ENCODE measurements at places on chromosomes 1 and 21.

DNA sequence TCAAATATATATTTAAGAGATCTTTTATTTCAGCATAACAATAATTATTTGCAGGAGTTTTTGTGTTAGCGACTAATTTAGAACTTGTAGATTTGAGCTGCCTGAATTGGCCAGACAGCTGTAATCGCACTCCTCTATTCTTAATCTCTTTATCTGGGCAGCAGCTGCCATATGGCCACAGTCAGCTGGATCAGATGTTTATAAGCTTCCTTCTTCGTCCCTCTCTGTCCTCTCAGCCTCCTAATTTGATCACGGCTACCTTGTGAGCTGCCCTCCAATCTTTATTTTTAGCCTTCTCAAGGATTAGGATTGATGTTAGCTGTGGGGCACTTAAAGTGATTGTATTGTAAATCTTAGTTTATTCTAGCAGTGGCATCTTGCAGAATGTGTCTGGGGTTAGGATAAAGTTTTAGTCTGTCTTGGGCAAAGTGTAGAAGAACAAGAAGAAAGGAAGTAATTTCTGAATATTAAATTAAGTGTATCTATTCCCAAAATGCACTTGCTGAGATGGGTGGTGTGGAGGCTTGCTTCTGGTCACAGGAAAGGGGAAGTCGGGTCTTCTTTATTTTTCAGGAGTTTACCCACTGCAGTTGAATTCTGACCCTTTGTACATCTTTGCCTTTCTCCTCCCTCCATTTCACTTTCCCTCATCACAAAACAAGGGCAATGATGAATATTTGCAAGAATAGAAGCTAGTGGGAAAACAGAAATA lies 1.1 kb downstream of the ZBTB18 start:
- DNase-seq = no peak

DNA sequence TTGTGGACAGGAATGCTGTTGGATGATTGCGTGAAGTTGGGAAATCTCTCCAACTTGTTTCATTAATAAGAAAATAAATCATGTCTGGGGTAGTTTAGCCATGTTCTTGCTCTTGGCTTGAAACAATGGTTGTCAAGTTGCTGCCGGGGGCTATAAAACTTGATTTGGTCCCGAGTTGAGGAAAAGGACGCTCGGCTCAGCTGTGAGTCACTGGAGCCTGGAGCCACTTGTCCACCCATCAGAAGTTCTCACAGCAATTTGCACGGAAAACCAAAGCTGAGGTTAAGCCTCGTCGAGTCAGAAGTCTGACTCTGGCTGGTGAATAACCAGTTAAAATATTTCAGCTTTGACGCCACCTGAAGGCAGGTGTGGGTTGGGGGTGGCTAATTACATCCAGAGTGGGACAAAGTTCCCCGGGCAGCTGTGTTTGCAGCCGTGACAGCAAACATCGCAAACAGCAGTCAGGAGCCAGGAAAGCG lies 19.7 kb upstream of the RIPK4 start:
- peak; percentile 23 for DNase-seq

GRCh38 chr21:44353191-44353970 lies at the start of gene TRPM2:
Gene TRPM2, plus strand, starts transcription at chr21:44353621. Its CDS starts 80 bp downstream, at chr21:44353701.
- no peak for DNase-seq

DNA sequence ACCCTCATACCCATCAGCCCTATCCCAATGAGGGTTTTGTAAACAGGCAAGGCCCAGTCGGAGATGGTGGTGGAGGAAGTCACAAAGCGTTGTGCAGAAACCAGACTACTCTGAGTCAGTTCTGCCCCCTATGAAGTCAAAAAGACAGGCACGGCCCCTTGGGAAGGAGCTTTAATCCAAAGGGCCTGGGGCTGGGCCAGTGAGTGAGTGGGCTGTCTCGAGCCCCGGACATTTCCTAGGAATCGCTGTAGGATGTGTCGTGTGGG lies 442 bp upstream of the AHCYL1 start:
- peak; percentile 72 for DNase-seq

DNA sequence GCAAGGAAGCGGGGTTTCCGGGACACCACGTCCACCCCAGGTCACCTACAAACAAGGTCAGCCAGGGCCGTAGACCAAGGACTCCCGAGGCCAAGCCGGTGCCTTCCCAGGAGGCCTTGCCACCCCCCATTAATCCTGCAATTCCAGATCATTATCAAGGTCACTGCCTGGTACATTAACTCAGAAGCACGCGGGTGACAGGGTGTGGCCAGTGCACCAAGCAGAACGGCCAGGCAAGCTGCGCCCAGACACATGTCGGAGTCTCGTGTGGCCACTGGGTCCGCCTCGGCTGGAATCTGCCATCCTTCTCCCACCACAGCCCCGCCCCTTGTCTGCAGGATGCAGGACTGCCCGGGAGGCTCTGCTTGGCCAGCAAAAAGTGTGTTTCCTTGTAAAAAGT lies 144.7 kb downstream of the PRDM16 start:
- no peak for DNase-seq

- no peak for DNase-seq
These were observed 579.3 kb upstream of the ADGRL4 start for GRCh38 chr1:79585801-79586200.

GRCh38 chr21:40466893-40467483 lies 380.0 kb downstream of the DSCAM start:
- DNase-seq = no peak

- DNase-seq = no peak
These were observed 79.7 kb upstream of the GADD45A start for GRCh38 chr1:67605209-67605780.

DNA sequence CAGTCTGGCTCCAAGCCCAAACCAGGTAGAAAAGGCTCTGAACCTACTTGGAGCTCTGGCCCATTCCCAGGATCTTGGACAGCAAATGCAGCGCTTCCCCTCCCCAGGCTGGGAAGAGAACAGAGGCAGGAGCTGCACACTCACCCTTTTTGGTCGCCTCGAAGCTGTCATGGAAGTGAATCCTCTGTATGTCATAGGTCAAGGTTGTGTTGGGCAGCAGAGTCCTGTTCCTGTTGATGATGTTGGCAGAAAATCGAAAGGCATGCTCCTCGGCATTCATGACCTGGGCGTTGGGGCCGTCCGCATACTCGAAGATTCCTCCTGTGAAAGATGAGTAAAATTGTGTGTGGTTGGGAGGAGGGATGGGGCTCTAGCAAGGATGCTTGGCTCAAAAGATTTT lies 143.5 kb downstream of the GRIK3 start:
- no peak for DNase-seq

- DNase-seq = no peak
These were observed 34.2 kb downstream of the CAMTA1 start for GRCh38 chr1:6819246-6820040.

DNA sequence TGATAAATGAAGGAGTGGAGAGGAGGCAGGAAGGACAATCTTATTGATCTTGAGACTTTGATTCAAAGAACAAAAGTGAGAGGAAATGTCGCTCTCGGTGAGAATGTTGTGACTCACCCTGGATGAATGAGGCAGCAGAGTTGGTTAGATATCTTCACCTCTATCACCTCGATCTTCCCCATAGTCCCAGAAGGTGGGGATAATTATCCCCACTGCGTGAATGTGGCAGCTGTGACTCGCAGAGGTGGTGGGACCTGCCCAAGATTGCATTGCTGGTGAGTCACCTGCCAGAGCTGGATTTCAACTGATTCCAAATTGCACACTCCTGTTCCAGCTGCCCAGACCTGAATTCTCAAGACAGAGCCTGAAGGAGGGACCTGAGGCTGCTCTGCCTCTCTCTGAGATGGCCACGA lies 105.0 kb downstream of the MATN1 start:
- no peak for DNase-seq

DNA sequence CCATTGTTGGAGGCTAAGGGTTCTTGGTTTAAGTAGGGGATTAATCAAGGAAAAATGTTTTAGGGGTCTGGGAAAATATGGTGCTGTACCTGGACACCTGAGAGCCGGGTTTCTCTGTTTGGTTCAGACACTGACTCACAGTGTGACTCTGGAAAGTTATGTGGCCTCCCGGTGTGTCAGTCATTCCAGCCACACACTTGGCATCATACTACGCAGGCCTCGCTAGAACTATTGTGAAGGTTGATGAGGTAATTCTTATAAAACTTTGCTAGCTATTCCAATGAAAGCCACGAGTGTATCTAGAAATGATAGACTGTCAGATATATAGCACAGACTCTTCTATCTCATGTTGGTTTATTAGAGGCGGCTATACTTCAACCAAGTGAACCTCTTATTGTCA lies 4.8 kb upstream of the CAMSAP2 start:
- DNase-seq = no peak

GRCh38 chr1:12406211-12407021 lies 176.6 kb downstream of the VPS13D start:
- DNase-seq = no peak

DNA sequence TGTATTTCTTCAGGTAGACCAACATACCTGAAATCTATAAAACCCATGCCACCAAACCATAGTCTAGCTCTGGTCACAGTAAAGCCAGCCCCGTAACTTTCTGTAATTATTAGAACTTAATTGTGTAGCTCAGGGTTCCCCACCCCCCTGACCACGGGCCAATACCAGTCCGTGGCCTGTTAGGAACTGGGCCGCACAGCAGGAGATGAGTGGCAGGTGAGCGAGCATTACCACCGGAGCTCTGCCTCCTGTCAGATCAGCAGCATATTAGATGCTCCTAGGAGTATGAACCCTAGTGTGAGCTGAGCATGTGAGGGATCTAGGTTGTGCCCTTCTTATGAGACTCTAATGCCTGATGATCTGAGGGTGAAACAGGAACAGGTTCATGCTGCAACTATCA lies 14.6 kb downstream of the TENT5C start:
- DNase-seq = no peak

- DNase-seq = peak; percentile 57
These were observed 16.4 kb upstream of the TARBP1 start for GRCh38 chr1:234495231-234495990.

- DNase-seq = no peak
These were observed 24.0 kb upstream of the SLC30A10 start for GRCh38 chr1:219952361-219952760.

- DNase-seq = no peak
These were observed 18.6 kb upstream of the PAX7 start for GRCh38 chr1:18612073-18612472.

DNA sequence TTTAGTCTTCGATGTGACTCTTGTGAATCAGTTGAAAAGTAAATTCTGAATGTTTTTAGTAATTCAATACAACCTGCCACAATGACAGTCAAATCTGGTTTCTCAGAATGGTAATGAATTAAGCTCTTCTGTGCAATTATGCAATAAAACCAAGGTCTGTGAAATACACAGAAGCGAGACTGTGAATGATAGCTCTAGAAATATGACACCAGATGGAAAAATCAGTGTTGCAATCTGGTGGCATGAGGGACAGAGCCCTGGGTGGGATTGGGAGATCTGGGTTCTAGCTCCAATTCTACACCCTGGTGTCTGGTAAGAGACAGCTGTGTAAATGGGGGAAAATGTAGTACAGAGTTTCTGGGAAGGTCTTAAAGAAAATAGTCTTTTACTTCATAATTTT lies 586.4 kb upstream of the ZRANB2 start:
- peak; percentile 62 for DNase-seq

DNA sequence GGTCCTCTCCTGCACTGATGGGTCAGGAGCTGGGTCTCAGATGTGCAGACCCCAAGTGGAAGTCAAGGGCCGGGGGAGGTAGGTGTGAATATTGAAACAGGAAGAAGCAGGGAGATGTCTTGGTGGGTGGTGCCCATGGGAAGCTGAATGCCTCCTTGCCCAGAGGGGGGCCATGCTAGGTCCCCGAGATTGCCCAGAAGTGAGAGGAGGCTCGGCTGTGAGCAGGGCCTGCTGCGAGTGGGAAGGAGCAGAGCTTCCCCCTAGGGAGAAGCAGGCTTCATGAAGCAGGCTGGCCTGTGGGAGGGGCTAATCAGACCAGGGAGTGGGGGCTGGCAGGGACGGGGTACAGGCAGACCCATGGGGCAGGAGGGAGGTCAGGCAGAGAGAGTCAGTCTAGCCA lies 87.6 kb downstream of the ACTL8 start:
- DNase-seq = no peak
